ENCODE measurements at places on chromosomes 3 and 15.

- no peak for DNase-seq
Observed at GRCh38 chr15:44500555-44500954, 36.4 kb upstream of the EIF3J start.

GRCh38 chr3:186879781-186880180, 37.3 kb downstream of the ADIPOQ start:
- no peak for DNase-seq

- DNase-seq = no peak
Observed at GRCh38 chr3:178084938-178085816, 451.1 kb upstream of the KCNMB2 start.

GRCh38 chr15:65311760-65312159, 7.3 kb downstream of the RNU5B-1 start:
- DNase-seq = no peak

DNA sequence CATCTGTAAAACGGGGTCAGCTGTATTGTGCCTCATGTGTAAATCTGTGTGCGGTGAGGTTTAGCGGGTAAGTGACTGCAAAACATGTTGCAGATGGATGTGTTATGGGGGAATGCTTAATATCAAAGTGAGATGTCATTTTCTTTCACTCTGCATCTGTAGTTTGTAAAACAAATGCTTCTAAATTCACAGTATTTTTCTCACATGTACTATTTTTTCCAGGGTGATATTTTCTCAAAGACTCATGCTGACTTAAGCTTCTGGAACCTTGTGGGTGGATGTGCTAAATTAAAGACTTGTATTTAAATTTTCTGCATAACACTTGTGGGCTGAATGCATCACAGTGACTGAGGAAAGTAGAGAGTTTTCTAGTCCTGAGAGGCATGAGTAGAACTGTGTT, 115.2 kb upstream of the TP63 start:
- no peak for DNase-seq

- no peak for DNase-seq
Observed at GRCh38 chr3:105933871-105934270, 65.1 kb upstream of the CBLB start.

- no peak for DNase-seq
Observed at GRCh38 chr3:45616158-45616557, 21.6 kb downstream of the LIMD1 start.

DNA sequence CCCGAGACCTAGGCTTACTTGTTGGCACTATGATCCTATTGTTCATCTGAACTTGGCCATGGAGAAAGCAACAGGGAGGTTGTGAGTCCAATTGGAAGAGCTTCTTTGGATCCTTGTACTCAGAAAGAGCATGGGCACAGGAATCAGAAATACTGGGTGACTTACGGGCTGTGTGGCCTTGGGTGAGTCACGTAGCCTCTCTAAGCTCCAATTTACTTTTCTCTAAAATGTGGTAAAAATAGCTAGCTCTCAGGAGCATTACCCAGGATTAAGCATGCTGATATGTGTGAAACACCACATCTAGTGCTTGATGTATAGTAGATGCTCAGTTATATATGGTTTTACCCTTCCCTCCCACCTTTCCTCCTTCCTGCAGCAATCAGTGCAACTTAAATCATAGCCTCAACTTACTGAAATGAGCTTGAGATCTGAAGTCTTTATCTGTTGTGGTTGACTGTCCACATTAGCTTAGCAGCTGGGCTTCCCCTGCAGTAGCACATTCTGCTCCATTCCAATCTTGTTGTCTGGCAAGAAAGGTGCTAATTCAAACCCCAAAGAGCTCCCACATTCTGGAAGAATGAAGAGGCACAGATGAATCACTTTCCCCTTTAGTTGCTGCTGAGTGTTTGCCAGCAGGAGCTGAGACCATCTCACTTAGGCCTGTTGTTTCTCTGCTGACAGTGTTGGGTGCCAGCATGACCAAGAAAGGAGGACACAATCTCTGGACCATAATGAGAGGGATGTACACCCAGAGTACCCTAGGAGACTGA, 299.1 kb upstream of the TRIM42 start:
- peak; percentile 10 for DNase-seq

DNA sequence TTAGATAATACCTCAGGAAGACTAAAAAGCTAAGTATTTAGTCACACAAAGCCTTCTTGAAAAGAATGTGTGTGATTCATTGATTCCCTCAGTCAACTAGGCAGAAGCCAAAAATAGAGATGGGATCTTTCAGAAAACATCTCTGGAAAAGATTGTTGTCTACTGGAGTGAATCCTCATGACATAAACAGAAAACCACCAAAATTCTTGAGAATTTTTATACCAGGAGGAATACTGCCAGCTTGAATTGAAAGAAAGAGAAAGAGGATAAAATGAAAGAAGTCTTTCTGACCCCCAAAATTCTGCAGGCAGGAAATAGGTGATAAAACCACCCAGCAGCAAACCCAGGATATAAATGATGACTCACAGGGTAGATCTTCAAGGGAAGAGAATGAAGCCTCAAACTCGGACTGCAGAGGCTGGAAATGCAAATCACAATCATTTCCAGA, 363.1 kb upstream of the PLSCR5 start:
- peak; percentile 5 for DNase-seq

- DNase-seq = peak; percentile 71
Observed at GRCh38 chr15:80674245-80674614, 20.9 kb upstream of the ABHD17C start.

DNA sequence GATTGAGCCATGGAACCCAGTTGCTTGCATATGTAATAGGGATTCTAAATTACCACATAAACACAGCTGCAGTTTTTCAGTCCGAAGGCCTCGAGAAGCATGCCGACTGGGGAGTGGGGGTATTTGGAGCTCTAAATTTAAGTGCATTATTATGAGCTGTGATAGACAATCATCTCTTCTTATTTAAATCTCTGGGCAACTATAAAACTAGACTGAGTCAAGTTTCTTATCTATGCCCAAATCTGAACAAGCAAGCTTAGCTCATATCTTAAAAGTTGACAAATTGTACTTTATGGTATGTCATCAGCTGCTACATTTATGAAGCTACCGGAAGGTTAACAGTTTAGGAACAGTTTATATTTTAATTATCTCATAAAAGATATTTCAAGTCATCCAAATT, 19.5 kb upstream of the THRB start:
- DNase-seq = no peak

- no peak for DNase-seq
Observed at GRCh38 chr15:73303636-73304035, 65.1 kb downstream of the HCN4 start.

DNA sequence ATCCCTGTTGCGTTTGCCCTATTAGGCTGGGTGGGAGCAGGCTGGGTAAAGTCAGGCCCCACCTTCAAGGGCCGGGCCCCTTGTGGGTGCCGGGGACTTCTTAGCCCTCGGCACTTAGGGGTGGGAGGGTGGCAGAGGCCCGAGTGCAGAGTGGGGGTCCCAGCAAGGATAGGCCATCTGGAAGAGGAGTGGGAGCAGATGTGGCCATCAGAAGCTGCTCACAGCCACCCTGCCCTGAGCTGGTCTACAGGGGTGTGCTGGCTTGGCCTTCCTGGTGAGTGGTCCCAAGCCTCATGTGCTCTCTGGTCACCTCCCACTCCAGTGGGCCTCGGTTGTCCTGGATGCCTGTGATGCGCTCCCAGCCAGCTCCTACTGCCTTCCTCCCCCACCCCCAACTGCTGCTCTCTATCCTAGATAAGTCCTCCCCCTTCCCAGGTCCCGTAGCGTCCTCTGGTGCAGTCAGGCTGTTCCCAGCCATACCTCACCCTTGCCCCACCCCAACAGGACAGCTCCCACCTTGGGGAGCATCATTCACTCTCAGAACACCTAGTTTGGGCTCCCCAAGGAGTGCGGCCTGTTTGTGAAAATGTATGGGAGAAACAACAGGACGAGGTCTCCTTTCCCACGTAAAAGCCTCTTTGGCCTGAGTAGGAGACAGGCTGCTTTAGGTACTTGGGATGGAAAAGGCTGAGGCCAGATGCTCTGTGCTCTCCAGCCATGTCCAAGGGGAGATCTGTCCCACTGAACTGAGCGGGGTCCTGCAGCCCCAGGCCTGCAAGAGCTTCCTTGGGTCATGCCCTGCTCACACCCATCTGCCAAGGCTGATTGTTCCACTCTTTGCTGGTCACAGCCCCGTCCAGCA, 24.9 kb upstream of the PLXNA1 start:
- DNase-seq = no peak

- no peak for DNase-seq
Observed at GRCh38 chr15:88904257-88904623, 8.9 kb upstream of the HAPLN3 start.

- no peak for DNase-seq
Observed at GRCh38 chr3:117306299-117306698, 596.7 kb downstream of the TUSC7 start.

GRCh38 chr3:114299421-114299820, 5.6 kb downstream of the TIGIT start:
- peak; percentile 22 for DNase-seq

DNA sequence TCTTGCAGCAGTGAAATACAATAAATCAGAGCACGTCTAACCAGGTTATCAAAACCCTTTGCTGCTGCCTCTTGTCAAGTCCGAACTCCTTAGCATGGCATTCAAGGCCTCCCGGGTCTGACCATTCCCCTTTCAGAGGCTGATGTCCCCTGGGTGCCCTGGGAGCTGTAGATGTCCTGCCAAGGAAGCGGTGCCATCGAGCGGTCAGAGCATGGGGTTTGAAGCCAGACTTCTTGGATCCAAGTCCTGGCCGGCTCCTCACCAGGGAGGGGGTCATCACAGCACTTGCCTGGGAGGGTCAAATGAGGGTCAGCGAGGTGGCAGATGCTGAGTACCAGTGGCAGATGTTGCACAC, 496 bp downstream of the TF start:
- DNase-seq = no peak

DNA sequence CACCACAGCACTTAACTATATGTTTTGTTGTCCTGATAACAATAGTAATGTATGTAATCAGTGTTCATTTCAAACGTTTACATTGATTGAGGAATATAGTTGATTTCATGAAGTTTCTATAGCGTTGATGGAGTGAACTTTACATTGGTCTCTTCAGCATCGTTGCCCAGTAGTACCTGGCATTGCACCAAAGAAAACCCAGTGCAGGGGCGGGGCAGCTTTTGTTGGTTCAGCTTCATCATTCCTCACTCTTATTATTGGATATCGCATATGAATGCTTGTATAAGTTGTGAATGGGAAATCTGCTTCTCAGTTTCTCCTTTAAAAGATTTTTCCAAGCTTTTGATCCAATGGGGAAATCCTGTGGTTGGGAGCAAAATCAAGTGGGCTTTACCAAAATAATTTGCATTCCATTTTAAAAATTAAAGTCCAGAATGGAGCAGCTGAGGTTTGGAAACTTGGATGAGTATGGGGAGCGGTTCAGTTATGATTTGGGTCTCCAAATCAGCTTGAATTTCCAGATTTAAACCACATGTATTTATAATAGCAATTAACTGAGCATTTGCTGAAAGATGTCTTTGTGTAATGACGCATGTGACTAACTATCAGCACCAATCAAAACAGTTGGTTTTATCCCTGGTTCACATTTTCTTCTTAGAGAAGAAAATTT, 213.7 kb downstream of the ALCAM start:
- DNase-seq = peak; percentile 13

GRCh38 chr3:56929809-56930615, 128.3 kb upstream of the ARHGEF3 start:
- DNase-seq = no peak

DNA sequence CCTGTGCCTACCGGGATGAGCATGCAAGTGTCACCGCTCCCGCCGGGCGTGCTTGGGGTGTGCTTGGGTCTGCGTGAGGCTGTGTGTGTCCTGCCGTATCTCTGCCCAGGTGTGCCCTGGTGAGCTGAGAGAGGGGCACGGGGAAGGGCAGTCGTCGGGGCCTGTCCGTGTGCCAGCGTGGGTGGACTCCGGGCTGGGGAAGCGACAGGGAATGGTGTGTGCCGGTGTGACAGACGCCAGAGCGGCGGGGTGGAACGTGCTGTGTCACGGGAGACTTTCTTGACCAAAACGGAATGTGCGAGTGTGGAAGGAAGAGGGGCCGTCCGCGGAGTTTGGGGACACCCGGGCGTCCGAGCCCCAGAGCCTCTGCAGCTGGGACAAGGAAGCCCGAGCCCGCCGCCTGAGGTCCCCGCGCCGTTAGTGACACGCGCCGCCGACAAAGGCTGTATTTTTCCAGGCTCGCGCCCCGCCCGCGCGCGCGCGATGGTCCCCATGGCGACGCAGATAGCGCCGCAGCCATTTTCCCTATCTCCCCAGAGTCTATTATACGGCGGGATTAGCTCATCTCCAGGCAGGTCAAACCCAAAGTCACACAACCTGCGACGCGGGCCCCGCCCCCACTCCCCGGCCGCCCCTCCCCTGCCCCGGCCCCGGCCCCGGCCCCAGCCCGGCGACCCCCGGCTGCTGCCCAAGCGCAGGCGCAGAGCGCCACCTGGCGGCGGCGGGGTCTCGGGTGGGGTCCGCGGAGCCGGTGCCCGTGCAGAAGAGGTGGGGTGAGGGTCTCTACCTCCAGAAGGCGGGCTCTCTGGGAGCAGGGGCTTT, 4.5 kb upstream of the GATA2 start:
- DNase-seq = peak; percentile 36

- no peak for DNase-seq
Observed at GRCh38 chr15:55740981-55741832, 1.7 kb downstream of the PRTG start.

GRCh38 chr3:155131104-155131503, 51.0 kb downstream of the MME start:
- DNase-seq = peak; percentile 97

- DNase-seq = peak; percentile 66
Observed at GRCh38 chr3:149330609-149331331, 2.7 kb downstream of the TM4SF18 start.

DNA sequence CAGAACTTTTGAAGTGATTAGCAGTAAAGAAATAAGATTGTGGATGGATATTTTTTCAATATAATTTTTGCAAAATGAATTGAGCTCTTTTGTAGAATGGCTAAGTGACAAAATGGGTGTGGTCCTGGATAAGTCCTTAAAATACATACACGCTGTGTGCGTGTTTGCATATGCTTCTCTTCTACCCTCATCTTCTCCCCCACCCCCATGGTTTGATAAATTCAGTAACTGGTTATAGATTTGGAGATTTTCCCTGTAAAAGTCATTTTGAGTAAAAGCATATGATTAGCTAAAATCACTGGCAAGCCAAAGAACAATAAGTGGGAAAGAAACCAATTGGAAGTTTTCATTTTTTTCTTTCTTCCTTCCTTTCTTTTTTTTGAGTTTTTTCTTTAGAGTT, 453.9 kb upstream of the MDFIC2 start:
- no peak for DNase-seq

- peak; percentile 67 for DNase-seq
Observed at GRCh38 chr3:11794927-11795326, 51.8 kb downstream of the TAMM41 start.

DNA sequence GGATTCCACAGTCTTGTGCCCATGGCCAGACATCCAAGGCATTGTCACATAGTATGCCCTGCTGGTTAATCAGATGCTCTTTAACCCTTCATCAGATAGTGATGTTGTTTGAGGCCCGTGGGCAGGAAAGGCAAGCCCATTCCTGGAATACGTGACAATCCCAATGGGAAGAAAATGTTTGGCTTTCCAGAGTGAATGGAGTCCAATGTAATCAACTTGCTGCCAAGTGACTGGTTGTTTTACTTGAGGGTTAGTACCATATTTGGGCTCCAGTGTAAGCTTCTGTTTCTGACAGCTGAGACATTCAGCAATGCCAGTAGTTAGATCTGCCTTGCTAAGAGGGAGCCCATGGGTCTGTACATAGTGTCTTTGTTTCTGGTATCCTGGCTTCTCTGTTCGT, 31.3 kb downstream of the RPL39L start:
- no peak for DNase-seq

Data from epithelial cell of esophagus (primary cell).